ENCODE measurements at places on chromosomes 13 and 19.

DNA sequence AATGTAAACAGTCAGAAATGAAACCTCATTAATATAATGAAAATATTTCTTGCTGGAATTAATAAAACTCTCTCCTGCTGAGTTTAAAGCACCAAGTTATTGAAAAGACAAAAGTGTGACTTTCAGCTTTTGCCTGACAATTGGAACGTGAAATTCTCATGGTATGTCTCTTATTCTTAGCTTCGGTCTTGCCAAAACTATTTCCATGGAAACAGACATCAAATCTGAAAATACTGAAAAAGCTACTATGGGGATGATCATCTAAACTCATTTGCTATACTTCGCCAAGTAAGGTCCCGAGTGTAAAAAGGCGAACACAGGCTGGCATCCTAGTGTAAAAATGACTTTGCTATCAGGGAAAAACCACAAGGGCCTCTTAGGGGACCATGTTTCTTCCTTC, 22.8 kb downstream of the HTR2A start:
- no peak for ATAC-seq

GRCh38 chr19:43956827-43957226, 5.8 kb downstream of the ZNF221 start:
- no peak for ATAC-seq

DNA sequence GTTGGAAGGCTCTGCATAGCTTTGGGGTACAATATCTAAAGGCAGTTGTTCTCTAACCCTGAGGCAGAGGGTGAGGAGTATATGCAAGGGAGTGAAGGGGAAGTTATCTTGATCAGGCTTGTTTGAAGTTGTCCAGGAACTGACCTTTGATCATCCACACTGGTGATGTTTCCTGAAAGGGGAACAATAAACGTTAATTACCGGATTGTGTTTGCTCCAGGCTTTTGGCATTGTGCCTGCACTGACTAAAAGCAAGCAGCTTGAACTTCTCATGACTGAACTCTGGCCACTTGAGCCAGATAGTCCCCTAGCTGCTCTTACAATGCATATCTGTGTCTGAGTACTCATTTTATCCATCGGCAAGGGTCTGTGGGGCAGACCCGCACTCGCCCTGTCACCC, 27.0 kb upstream of the ZNF726 start:
- ATAC-seq = no peak

DNA sequence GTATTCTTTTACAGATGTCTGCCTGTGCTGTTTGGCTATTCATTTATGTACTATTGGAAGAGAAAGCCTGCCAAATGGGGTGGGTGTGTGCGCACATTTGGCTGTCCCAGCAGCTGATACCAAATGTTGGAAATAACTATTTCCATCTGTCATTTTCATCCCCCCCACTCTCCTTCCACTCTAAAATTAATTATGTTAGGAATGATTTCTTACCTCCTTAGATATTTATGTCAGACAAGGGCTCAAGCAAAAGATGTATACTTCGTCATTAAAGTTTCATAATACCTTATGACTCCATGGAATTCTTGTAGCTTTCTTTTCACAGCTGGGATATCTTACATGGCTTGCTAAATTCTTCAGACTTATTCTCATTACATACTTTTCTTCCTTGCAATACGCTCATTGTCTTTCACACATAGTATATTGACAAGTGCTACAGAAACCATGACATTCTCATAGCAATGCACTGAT, 18.6 kb downstream of the ITM2B start:
- ATAC-seq = peak; percentile 62

DNA sequence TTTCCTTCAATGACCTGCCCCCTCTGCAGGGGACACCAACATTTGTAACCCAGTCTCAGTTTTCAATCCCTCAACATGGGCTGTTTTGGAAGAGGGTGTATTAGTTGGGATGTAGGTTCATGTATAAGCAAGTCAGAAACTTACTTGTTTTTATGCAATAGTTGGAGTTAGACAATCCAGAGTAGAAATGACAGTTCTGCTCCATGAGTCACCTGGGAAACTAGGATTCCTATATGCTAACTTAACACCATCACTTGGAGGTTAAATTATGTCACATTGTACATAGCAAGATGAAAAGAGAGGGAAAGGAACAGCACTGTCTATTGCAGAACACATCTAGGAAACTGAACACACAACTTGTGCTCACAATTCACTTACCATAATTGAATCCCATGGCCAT, 436.4 kb downstream of the RFC3 start:
- ATAC-seq = no peak

GRCh38 chr13:77040076-77040475, 13.1 kb upstream of the FBXL3 start:
- no peak for ATAC-seq

GRCh38 chr19:48637948-48638830, 1.0 kb upstream of the DBP start:
- ATAC-seq = peak; percentile 65

- no peak for ATAC-seq
Observed at GRCh38 chr13:27535546-27535945, 84.8 kb downstream of the LNX2 start.

- no peak for ATAC-seq
Observed at GRCh38 chr19:3251229-3251628, 26.8 kb downstream of the CELF5 start.

DNA sequence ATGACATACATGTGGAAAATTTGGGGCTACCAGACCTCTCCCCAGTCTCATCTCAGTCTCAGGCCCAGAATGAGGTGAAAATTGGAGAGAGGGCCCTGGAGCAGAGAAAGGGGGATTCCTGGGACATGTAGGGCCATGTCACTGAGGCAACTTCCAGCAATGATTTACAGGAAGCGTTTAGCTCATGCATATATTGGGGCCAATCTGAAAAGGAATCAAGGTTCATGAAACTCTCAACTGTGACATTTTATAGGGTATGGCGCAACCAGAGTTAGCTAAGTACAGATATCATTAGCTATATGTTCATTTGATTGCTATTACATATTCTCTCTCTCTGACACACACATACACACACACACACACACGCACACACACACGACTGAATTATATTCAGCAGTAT, 86.3 kb downstream of the RNASEH2B start:
- ATAC-seq = no peak
